ENCODE measurements at places on chromosomes 4 and X.

DNA sequence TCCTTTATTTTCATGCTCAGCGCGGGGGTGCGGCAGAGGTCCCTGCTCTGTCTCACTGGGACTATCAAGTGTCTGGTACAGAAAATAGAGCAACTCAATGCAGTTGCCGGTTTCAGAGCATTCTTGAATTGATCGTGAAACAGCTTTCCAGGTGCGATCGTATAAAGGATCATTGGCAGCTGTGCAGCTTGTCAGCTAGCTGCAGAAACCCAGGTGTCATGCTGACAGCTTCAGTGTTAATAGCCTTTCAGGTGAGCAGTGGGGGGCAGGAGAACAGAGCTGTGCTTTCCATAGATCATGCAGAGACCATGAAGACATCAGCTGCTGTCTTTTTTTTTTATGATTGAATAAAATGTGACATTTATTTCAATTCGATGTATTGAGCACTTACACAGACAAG is 583.9 kb downstream of the NLGN4X start:
- DNase-seq: no peak

GRCh38 chr4:29538889-29539646 is 1181.1 kb upstream of the PCDH7 start:
- no peak for DNase-seq

GRCh38 chr4:3869174-3869572 is 103.0 kb downstream of the ADRA2C start:
- no peak for DNase-seq

GRCh38 chr4:189177130-189177529 is 763.5 kb upstream of the FRG1 start:
- DNase-seq: no peak

DNA sequence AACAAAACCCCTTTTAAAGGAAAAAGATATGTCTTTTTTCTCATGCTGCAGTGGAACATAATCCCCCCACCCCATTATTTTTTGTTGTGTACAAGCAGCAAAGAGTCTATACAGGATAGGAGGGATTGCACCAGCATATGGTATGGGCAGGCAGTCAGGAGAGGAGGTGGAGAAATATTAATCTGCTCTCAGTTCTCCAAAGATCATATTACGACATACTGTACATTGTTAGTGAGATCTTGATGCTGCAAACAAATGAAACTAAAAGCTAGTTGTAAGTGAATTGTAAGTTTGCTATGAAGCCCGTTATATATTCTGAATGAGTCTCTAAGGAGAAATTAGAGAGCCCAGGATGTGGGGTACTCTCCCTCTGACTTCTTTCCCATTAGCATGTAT is 75.3 kb downstream of the RAPGEF2 start:
- no peak for DNase-seq

DNA sequence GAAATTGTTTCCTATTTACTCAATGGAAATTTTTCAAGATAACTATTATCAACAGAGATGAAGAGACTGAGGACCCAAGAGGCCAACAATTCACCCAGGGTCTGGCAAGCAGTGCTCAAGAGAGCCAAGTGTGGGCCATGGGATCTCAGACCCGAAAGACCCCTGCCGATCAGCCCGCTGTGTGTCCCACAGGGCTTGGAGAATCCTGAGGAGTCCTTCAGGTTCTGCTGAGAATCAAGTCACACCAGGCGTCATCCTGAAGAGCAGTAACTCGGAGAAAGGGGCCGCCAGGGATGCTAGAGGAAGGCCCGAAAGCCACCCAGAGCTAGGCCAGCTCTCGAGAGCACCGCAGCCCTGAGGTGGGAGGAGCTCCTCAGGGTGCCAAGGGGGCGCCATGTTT is 48.7 kb downstream of the FGFRL1 start:
- DNase-seq: no peak

GRCh38 chrX:101040197-101040596 is 11.7 kb downstream of the TRMT2B start:
- no peak for DNase-seq

GRCh38 chrX:20244931-20245330 is 21.8 kb downstream of the RPS6KA3 start:
- no peak for DNase-seq

- no peak for DNase-seq
Observed at GRCh38 chr4:47667552-47667951, 170.3 kb downstream of the CORIN start.

- peak; percentile 20 for DNase-seq
Observed at GRCh38 chr4:6892190-6892908, 17.3 kb upstream of the TBC1D14 start.

GRCh38 chr4:21377046-21377445 is 571.5 kb downstream of the KCNIP4 start:
- DNase-seq: no peak

DNA sequence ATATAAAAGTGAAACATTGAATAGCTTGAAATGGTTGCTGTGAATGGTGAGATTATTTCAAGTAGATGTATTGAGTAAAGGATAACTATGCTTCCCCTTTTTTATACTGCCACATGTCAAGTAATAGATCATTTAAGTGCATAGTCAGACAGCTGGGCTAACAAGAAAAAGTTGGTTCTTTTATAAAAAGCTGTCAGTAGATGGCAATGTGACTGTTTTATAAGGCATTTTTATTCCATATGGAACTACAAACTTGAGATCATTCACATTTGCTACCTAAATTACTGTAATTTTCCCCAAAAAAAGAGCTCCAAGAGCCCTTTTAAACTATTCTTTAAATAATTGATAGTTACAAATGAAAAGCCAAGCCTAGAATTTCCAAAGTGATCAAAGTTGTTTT is 831.0 kb downstream of the C4orf33 start:
- DNase-seq: no peak

DNA sequence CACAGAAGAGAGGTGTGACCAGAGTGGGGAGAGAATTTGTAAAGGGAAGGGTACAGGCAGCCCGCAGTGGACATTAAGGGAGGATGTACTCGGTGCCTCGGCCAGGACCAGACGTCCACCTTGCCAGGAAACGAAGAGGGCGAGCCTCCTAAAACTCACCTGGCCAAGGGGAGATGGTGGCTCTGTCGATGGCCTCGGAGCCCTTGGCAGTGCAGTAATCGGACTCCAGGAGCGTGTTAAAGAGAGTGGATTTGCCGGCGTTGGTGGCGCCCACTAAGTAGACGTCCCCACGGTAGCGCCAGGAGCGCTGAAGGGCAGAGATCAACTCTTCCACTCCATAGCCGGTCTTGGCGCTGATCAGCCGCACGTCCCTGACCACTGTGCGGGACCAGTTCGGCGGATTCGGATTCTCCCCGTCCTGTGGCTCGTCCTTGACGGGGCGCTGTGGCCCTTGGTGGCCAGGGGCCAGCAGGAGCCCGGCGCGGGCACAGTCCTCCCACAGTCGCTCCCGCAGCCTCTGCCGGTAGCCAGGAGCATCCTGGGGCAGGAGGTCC is 1.0 kb downstream of the NOA1 start:
- DNase-seq: no peak

DNA sequence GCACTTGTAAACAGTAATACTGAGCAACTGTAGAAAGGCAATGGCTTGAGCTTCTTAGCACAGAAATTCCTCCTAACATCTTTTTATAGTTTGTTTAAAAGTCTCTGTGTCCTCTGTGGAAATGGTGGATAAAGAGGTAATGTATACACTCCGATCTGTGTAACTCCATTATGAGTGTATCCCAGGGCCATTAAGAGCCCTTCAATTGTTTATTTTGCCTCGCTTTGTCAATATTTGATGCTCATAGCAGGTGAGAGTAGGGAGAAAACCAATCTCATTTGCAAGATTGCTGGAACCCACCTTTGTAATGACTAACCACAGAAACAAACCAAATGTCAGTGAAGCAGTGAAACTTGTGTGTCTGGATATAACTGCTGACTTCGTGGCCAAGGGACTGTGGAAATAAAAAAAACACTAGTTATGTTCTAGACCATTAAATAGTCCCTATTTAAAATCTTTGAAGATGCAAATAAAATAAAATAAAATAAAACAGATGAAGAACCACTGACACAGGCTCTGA is 598.2 kb upstream of the BOD1L1 start:
- no peak for DNase-seq

- no peak for DNase-seq
Observed at GRCh38 chr4:38711066-38711465, 47.1 kb downstream of the KLF3 start.

DNA sequence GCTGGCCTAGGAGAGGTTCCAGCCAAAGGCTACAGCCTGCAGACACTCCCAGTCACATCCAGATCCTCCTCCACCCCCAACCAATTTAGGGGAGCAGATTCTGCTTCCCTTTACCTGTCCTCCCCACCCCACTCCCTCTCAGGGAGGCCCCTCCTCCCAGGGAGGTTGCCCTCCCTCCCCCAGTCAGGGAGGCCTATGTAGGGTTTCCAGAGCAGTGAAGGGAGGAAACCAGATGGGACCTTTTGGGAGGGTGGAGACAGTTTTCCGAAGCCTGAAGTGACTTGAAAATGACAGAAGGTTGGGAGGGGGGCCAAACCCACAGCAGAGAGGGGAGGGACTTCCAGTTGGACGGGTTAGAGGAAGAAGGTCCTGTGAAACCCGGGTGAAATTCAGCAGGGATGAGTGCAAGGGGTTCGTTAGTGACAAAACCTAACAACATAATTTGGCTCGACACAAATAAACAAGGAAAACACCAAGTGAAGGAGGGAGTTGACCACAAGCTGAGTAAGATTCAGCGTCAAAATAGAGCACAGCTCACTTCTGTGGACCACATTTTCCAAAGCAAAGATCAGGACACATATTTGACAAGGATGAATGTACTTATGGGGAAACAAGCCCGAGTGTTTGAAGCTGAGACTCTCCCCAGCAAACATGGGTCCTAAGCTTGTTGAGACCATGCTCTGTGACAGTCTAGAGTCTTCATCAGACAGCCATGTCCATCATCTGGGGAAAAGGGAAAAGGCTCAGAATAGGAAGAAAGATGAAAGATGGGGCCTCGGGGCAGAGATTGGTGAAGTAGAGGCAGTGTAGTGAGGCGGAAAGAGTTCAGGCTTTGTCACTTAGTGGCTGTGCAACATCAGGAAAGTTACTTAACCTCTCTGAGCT is 46.4 kb downstream of the PRPS1 start:
- DNase-seq: no peak

- DNase-seq: no peak
Observed at GRCh38 chrX:79408623-79409322, 41.6 kb upstream of the ITM2A start.

- peak; percentile 12 for DNase-seq
Observed at GRCh38 chr4:103076747-103077347, at the start of gene SLC9B2. SLC9B2 (minus strand) TSS chr4:103076761; CDS start chr4:103067550, 9,211 bp downstream.

DNA sequence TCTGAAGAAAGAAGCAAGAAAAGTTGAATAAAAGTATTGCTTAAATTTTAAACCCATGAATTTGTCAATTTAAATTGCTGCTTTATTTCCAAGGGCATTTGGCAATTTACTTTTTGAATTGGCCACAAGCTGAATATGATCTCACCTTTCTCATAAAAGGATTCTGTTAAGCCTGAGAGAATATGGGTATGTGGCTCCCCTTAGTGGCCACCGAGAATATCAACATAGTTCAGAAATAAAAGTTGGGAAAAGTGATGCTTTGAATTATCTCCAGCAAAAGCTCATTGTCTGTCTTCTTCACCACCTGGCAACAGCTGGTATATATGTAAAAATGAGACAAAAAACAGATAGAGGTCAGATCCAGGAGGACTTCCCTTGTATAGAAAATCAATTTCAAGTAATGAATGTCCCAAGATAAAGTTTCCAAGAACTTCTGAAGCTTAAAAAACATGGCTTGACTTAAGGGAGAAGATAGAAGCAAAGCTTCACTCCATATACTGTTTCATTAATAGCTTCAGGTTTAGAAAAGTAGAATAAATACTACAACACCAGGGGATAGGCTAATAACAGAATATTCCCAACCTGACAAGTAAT is 290.7 kb upstream of the FAM241A start:
- no peak for DNase-seq

DNA sequence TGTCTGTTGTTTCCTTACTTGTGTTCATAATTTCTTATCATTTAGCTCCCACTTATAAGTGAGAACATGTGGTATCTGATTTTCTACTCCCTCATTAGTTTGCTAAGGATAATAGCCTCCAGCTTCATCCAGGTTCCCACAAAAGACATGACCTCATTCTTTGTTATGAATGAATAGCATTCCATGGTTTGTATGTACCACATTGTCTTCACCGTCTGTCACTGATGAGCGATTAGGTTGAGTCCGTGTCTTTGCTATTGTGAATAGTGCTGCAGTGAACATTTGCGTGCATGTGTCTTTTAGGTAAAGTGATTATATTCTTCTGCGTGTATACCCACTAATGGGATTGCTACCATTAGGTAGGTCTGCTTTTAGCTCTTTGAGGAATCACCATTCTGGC is 624.3 kb upstream of the EPHA5 start:
- no peak for DNase-seq

- no peak for DNase-seq
Observed at GRCh38 chrX:69236641-69237040, 71.4 kb upstream of the PJA1 start.

DNA sequence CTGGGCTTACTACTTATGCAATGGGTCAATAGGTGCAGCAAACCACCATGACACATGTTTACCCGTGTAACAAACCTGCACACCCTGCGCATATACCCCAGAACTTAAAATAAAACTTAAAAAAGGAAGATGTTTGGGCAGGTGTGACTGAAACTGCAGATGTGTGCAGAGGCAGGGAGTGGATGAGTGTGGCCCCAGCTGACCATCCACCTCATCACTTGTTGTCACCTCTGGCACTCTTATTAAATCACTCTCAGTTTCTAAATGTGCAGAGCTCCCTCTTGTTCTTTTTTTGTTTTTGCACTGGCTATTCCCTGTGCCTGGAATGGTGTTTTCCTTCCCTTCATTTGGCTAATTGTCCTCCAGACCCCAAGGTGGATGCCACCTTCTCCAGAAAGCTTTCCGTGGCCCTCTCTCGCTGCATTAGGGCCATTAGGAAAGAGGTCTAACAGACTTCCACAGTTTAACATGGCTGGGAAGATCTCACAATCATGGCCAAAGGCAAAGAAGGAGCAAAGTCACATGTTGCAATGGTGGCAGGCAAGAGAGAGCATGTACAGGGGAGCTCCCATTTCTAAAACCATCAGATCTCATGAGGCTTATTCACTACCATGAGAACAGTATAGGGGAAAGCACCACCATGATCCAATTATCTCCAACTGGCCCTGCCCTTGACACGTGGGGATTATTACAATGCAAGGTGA is 58.5 kb downstream of the SLC2A9 start:
- DNase-seq: no peak

GRCh38 chrX:78624426-78624825 is 34.7 kb downstream of the RTL3 start:
- DNase-seq: no peak

DNA sequence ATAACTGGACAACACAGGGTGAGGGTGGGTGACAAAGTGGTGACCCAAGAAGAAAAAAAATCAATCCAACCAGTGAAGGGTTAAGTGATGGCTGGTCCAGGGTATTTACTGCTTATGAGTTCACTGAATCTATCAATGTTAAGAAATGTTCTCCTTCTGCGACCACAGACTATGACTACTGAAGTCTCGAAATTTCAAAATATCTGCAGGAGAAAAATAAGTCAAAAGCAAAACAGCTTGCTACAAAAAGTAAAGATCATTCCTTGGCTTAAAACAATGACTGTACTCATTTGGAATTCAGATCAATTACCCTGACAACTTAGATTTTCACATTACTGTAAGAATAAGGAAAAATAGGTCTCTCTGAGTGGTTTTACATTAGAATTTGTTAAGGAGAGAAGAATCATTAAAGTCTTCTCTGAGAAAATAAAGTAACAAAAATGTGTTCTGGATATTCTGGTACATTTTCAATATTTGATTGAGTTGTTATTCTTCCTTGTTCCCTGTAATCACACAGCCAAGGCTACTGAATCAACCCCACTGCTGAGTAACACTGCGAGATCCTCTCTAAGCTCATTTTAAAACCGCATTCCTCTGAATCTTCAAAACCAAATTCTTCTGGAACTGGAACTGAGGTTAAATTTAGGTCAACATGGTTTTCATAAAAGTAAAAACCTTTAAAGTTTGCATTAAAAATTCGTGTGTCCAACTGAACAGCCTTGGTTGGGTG is 22.7 kb downstream of the SMPX start:
- no peak for DNase-seq
